NCI-H146 (cell line): ENCODE measurements at places on chromosomes 11 and 22.
A peak's percentile ranks its signal among the peaks of the same experiment; 100 is the strongest.

- no peak for DNase-seq
These were observed 10.9 kb downstream of the PDGFD start for GRCh38 chr11:104152941-104153505.

DNA sequence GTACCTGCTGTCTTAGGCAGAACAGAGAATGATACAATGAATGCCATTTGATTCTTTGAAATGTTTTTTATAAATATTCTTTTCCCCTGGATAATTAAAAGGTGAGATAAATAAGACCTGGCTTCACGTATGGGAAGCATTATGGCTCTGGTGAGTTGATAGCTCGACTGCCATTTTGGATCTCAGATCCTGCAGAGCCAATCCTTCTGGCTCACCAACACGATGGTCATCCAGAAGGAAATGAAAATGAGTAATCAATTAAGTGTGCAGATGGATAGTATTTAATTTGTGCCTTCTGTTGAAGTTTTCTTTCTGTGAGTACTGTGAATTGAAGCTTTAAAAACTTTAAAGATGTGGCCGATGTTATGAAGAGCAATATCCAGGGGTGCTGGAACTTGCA is 2.7 kb downstream of the TNRC6B start:
- DNase-seq = no peak

GRCh38 chr11:83540728-83541127 is 254.6 kb upstream of the CCDC90B start:
- DNase-seq = no peak

DNA sequence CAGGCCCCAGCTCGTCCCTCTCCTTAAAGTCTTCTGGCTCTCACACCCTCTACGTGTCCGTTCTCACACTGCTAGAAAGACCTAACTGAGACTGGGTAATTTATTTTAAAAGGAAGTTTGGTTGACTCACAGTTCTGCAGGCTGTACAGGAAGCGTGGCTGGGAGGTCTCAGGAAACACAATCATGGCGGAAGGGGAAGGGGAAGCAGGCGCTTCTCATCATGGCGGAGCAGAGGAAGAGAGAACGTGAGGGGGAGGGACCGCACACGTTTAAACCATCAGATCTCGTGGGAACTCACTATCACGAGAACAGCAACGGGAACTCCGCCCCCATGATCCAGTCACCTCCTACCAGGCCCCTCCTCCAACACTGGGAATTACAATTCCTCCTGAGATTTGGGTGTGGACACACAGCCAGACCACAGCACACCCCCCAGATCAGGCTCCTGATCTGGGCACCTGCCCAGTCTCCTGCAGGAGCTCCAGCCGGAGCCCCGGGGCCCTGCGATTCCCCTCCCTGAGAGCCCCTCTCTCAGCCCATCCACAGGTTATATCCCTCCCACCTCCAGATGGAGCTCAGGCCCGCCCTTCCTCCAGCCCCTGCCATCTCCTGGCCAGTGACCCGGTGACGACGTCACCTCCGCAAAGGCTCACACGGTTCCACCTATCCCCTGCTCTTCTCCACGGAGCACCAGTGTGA is 170.2 kb downstream of the BRD1 start:
- DNase-seq = peak; percentile 91

DNA sequence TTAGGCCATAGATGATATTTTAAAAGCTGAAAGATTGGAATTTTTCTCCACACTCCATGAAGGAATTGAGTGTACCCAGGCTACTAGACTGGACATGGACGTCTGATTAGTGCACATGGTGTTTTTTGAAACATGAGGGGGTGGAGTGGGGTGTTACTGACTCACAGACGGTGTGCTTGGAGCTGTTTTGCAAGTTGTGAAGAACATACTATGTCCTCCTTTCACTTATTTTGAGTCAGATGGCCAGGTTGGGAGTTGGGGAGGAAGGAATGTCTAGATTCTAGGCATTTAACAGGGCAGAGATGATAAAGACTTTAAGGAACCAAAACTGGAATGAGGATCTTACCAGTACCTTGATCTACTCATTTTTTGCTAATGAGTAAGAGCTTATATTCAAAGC is 158.1 kb upstream of the MTNR1B start:
- DNase-seq = no peak

DNA sequence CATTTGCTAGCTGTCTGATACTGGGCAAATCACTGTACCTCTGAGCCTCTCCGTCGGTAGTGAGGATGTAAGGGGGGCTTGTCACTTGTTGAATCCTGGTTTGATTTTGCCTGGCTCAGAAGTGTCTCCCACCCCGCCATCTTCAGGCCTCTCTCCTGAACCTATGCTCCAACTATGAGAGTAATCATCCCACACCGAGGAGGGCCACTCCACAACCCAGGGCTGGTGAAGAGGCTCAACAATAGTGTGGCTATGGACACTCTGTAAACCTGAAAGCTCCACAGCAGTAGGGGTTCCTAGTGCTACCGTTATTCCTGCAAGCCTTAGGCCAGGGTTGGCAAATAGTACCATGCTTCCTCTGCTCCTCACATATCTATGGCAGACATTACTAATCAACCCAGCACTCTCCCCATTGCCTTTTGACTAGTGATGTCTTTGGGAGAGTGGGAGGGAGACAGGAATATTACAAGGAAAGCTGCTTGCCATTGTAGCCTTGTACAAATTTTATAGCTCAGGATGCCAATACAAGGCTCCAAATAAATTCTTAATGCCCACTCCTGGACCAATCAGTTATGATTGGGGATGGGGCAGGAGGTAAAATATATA is 134.0 kb upstream of the TEAD1 start:
- DNase-seq = no peak

GRCh38 chr11:121814962-121815361 is 301.1 kb downstream of the BLID start:
- DNase-seq = no peak
